ENCODE measurements at places on chromosomes 7 and 10.

DNA sequence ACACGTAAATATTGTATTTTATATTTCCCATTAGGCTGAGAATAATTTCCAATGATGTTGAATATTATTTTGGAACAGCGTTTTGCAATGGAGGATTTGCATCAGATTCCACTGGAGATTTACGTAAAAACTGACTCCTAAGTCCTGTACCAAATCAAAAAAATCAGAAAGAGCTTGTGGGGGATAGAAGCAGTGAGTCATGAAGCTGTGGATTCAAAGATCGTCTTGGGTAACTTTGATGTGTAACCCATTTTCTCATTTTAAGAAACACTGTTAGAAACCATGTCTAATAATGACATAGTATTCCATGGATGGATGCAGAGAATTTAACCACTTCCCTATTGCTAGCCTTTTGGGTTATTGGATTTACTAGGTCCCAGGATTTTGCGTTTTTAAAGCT is 158.6 kb downstream of the INHBA start:
- DNase-seq, result no peak

DNA sequence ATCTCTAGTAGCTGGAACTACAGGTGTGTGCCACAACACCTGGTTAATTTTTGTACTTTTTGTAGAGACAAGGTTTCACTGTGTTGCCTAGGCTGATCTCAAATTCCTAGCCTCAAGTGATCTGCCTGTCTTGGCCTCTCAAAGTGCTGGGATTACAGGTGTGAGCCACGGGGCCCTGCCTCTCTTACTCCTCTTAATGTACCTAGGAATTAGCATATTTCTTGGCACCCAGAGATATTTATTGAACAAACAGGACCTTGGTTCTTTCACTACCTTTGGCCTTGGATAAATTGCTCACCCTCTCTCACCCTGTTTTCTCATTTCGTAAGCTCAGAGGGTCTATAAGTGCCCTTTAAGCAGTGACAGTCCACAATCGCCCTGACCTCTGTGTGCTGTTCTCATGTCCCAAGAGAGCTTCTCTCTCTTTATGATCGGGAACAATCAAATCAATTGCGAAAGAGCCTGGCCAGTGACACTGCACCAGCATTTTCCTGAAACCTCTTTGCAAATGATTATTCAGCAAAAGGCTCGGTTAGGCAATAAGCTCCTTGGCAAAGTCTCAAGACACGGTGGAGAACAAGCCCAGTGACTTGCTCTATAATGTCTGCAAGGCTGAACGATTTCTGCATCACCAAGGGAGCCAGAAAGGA is 117.7 kb downstream of the APBB1IP start:
- peak; percentile 67 for DNase-seq

DNA sequence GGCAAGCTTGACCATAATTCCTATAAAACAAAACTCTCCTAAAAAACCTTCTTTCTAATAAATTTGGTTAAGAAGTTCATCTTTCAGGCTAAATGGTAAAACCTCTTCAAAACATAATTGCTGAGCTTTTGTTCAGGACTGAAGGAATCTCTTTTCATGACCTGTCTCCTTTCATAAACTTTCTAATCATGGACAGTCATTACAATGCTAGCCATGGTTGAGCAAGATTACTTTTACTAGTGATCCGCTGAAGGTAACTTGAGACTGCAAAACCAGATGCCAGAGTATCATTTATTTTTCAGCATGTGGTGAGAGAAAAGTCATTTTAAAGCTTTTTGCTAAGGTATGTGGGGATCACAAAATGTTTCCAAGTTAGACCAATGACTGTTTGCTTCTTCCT is 186.4 kb upstream of the RHOBTB1 start:
- no peak for DNase-seq

DNA sequence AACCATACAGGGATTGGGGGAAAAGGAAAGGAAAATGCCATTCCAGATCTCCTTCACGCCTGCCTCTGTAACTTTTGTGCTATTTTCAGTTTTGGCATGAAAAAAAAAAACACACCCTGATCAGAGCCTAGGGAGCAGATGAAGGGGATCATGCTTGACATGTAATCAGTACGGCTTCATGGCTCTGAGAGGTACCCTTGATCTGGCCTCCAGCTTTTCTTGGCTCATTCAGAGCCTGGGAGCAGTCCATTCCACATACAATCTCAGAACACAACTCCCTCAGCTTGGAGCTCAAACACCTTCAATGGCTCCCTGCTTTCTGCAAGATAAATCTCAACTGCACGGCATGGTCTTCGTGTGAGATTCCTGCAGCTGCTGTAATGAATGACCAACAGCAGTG is 422.8 kb upstream of the ZMIZ1 start:
- DNase-seq, result no peak

GRCh38 chr10:43076876-43077420 is at the start of gene RET:
Gene RET, plus strand, starts transcription at chr10:43077069. Its CDS starts 190 bp downstream, at chr10:43077259.
- DNase-seq, result peak; percentile 43

GRCh38 chr10:22483132-22483531 is 137.8 kb downstream of the SPAG6 start:
- DNase-seq, result no peak

DNA sequence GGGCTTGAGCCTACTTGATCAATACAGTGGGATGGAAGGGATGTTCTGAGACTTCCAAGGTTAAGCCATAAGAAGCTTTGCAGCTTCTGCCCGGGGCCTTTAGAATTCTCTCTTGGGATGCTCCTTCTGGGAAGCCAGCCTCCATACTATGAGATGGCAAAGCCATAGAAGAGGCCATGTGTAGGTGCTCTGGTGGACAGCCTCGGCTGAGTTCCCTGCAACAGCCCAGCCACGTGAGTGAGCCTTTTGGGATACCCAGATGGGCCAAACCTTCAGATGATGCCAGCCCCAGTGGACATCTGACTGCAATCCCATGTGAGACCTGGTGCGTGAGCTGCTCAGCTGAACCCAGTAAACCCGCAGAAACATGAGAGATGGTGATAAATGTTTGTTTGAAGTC is 370.6 kb downstream of the RPS24 start:
- DNase-seq, result no peak

- DNase-seq, result no peak
These were observed 32.9 kb downstream of the SVOPL start for GRCh38 chr7:138668229-138668596.

DNA sequence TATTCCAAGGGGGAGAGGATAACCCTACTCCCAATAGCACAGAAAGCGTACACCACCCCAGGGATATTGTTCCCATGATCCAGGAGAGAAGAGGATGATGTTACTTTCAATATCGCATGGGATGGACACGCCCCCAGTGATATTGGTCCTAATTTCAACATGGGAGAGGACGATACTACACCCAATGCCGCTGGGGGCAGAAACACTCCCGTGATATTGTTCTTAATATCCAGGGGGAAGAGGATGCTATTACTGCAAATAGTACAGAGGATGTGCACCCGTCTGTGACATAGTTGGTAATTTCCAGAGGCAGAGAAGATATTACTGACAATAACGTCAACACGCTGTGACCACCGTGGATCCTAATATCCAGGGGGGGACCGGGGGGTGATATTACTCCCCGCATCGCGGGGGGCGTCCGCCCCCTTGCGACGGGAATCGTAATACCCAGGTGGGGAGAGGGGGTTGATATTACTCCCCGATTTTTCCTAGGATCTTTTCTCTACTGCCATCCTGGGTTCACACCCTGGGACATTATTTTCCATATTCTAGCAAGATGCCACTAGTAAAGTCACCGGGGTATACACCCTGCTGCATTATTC is 16.6 kb downstream of the MEIG1 start:
- no peak for DNase-seq

GRCh38 chr10:25104441-25104840 is 70.4 kb upstream of the GPR158 start:
- DNase-seq, result no peak

GRCh38 chr10:35852721-35853120 is 210.6 kb upstream of the FZD8 start:
- DNase-seq, result no peak

DNA sequence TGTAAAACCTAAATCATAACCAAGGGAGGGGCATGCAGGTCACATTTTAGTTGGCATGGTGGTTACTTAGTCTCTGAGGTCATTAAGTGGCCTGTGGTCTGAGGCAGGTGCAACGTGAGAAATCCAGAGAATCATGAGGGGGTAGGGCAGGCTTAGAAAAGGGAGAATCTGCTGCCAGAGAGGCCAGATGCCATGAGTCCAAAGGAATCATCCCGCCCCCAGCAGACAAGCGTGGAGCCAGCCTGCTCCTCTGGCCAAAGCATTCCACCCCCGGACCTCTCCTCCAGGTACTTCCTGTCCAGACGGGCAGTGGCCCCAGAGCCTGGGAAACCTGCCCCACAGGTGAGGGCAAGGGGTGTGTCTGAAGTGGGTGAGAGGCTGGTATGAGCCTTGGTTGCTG is 196.4 kb upstream of the ZNF32 start:
- DNase-seq, result no peak

DNA sequence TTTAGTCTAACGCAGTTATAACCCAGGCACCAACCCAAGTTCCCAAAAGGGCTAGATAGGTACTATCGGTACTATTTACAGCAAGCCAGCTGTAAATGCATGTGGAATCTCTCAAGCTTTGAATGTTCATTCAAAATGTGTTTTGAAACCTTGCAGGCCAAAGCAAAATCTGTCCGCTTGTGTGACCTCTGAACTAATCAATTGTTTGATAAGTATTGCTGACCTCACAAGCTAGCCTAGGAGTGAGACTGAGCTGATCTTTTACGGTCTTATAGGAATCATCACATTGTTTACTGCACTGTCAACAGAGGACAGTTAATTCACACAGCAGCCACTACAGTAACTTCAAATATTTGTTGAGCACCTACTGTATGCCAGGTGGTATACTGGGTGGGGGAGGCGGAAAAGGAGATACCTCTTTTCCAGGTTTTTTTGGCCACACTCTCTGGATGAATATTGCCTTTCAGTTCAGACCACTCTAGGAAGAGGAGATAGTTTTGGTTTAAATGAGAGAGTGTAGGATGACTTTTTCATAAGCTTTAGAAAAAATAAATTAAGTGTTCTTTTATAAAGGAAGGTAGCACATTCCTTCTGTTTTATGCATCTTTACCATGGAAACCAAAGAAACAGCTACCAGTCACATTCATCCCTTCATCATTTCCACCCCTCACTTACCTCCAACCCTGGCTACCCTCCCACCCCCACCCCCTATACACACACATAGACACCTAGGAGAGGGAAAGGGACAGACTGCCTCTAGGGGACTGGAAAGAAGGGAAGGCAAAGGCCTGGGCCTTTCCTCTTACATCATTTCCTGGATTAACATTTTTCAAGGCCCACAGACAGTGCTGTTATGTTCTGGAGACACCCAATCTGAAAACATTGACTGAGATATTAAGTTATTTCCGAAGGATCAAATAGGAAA is 2.4 kb downstream of the PAPSS2 start:
- no peak for DNase-seq

GRCh38 chr10:23342213-23342884 is 2.2 kb downstream of the C10orf67 start:
- no peak for DNase-seq

DNA sequence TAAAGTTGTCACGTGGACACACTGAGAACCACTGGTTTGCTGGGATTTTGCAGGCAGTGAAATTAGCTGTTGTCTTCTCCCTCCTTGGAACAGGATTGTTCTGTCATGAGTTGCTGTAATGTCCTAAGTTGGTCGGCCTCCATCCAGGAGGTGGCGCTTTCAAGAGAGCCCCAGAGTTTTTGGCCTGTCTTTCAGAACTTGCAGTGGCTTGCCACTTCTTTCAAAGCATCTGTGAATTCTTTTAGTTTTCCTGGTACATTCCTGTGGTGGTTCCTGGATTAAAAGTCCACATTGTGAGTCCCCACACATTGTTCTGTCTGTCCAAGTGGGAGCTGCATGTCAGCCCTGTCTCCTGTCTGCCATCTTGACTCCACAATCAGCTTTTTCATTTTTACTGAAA is 133.8 kb downstream of the PON1 start:
- no peak for DNase-seq

DNA sequence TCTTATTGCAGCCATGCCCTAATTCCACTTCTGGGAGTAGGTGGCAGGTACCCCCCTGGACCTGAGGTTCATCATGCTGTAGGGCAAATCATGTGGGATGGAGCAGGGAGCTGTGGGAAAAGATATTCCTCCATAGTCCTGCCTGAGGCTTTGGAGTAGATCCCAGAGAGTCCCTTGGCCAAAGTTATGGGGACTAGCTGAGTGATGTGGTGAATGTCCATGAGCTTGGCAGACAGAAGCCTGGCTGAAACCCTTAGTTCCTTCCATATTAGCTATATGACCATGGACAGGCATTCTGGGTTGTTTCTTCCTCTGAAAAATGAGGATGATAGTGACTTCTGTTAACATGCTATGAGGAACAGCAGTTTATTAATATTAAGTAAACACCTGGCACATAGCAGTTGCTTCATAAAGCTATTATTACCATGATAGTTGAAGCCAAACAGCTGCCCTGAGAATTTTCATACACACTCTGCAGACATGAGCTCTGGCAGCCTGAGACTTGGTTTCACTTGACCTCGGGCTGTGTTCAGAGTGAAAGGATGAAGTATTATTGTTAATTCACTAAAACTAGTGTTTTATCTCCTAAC is 15.0 kb upstream of the IMPDH1 start:
- DNase-seq, result no peak

DNA sequence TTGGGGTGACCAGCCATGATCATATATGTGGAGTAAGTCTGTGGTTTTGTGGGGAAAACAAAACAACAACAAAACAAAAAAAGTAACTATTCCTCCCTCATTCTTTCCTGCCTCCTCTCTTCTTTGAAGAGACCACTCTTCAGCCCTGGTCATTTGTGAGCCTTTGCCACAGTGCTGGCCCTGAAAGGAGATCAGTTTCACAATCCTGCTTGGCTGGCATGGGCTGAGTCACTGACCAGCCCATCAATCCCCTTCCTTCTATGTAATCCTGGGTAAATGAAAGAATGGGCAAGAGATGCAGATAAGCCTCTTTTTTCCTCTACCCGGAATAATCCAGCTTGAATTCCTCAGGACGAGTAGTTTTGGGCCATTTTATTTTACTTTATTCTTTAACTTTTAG is 13.6 kb downstream of the CSTF2T start:
- no peak for DNase-seq

GRCh38 chr7:115013886-115014285 is 92.0 kb downstream of the MDFIC start:
- no peak for DNase-seq

- DNase-seq, result no peak
These were observed 159.3 kb upstream of the TMEM196 start for GRCh38 chr7:19932549-19933249.

GRCh38 chr10:43939939-43940820 is 291.5 kb upstream of the ZNF32 start:
- DNase-seq, result no peak

DNA sequence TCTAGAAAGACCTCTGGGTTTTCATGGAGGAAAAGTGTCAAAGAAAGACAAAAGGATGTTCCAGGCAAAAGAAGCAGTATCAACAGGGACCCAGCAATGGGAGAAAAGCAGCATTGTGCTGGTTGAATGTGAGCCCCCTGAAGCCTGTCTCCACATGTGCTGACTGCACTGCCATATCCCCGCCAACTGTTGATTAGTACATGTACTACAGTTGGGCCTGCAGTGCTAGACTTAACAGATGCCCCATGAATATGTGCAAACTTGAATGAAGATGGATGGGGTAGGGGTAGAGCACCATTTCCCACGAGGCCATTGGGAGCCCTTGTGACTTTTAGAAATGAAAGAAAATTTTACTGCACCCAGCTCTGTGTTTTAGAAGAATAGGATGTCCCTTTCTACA is 15.6 kb upstream of the WDR11 start:
- DNase-seq, result no peak

GRCh38 chr10:77922566-77923179 is 3.9 kb downstream of the DLG5 start:
- no peak for DNase-seq
